ENCODE measurements at places on chromosomes 11 and 22.

- DNase-seq, result no peak
Measured at GRCh38 chr11:102603576-102603975, 21.6 kb downstream of the MMP20 start.

DNA sequence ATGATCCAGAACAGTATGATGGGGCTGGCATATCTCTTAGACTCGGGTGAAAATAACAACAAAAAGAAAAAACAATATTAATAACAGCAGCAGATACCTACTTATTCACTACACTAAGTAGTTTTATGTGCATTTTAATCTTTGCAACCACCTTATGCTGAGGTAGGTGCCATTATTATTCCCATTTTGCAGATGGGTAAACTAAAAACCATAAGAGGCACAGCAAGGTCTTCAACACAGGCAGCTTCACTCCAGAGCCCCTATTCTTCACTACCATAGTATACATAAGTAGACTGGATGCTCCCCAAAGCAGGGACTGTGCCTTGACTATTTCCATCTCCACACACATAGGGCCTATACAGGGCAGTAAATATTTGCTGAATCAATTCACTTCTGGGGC lies 41.0 kb downstream of the CLPB start:
- DNase-seq, result no peak

DNA sequence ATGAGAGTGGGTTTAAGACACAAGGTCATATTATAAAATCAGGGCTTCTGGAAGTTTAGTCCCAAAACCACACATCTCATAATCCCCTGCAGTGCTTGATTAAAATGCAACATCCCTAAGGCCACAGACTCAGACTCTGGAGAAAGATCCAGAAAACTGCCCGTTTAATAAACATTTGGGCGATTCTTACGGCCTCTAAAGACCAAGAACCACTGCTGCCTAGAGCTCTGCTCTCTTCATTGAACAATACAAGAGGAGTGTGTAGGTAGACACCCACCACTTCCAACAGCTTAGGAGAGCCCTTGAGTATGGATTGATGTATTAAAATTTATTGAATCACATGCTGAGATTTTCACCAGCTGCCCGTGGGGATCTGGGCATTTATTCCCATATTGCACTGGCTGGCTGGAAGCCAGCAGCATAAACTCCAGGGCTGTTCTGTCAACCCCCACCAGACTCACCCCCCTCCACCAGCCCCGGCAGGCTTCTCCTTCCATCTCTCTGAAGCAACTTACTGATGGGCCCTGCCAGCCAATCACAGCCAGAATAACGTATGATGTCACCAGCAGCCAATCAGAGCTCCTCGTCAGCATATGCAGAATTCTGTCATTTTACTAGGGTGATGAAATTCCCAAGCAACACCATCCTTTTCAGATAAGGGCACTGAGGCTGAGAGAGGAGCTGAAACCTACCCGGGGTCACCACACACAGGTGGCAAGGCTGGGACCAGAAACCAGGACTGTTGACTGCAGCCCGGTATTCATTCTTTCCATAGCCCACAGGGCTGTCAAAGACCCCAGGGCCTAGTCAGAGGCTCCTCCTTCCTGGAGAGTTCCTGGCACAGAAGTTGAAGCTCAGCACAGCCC lies 749 bp upstream of the BEST1 start:
- DNase-seq, result peak; percentile 40

- no peak for DNase-seq
Measured at GRCh38 chr11:47413908-47414684, 5.7 kb downstream of the SLC39A13 start.

- no peak for DNase-seq
Measured at GRCh38 chr11:124982043-124982442, 28.0 kb downstream of the CCDC15 start.

DNA sequence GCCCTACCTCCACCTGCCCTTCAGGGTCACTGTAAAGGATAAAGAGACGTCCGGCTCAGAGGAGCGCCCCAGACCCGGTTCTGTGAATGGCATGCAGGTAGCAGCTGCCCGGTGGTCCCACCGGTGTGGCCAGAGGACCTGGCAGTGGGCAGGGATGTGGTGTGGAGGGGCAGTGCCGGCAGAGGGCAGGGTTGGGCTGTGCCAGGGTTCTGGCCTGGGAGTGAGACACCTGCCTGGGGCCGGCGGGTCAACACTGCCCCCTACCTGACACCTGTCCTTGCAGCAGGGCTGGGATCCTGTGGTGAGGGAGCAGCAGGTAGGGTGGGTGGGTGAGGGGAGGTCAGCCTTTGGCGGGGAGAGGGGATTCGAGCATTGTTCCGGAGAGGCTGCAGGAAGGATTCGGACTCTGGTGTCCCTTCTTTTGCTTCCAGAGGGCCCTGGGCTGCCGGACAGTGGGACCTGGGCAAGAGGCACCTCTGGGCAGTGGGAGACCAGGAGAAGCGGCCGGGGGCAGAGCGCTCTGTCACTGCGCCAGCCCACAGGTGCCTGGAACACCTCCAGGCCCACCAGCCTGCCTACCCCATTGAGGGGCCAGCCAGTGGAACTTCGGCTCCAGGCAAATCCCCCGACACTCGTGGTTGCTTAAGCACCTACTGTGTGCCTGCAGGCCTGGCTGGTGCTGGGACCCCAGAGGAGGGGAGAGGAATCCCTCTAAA lies 1.6 kb upstream of the PHLDA2 start:
- peak; percentile 74 for DNase-seq

DNA sequence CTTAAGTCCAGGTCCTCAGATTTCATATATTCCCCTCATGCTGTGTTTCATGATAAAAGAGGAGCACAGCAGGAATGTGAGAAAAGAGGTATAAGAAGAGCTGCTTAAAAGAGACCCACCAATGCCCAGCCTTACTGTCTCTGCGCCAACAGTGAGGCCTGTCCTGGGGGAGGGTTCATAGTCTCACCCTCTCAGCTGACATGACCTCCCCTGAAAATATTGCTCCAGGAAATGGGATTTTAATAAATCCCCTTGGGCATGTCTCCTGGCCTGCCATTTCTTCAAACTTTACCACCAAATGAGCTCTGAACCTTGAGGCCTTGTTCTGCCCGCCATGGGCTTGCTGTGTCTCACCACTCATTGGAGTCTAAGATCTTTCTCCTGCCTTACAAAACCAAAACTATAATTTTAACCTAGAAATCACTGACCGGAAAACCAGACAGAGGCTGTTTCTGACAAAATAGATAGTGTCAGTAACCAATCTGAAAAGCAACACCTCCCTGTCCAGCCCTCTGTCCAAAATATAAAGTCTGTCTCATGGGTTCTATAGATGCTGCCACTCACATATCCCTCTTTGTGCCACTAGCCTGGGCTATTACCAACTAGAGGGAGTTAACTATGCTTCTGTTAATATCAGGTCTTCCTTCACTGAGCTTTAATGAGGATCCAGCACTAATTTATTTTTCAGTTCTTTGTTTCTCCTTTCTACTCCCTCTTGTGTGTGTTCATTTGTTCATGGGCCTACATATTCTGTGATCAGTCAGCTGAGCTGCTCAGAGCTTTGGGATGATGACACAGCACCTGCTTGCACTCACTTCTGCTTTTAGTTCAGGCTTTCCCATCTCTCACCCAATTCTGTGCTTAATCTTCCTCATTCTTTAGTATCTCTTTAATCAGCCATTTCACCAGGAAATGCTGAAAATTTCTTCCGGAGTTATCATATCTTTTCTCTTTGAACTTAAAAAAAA lies at the start of gene OR2AG2:
Gene OR2AG2 (minus strand): TSS at position 51 of the 968 bp plus-strand sequence. CDS start 3,019 bp downstream, outside the sequence.
- no peak for DNase-seq

- peak; percentile 19 for DNase-seq
Measured at GRCh38 chr22:49299821-49300231, 527.8 kb downstream of the BRD1 start.

Data from activated CD8-positive, alpha-beta memory T cell treated with anti-CD3 and anti-CD28 coated beads, Interleukin-2, amount 10 ng/mL, durations not matched to agents 7 days and 5 days (primary cell).